Inflammatory macrophage treated with lipopolysaccharide for 4 hours (primary cell): ENCODE measurements at places on chromosomes 3 and 15.
A peak's percentile ranks its signal among the peaks of the same experiment; 100 is the strongest.

DNA sequence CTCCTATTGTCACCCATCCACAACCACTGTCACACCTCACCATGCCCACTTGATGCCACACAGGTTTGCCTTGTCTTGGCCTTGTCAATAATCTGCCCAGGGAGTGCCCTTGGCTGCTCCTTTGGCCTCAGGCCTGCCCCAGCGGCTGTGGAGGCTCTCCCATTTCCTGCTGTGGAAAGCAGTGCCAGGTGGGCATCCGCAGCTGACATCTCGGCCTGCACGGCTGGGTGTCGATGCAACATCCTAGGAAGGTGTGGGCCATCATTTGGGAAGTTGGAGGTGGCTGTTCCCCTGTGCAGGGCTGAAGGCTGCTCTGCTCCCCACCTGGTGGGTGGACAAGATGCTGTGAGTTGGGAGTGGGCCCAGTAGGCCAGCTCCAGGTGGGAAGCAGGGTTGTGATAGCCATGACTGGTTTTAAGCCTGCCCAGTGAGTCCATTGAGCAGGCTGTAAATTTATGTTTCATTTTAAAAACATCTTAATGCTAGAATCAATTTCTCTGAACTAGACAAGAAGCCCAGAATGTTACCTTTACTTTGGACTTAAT, 12.5 kb downstream of the DNAH1 start:
- no peak for DNase-seq

- no peak for DNase-seq
Observed at GRCh38 chr3:159787178-159787574, 201.5 kb upstream of the IL12A start.

GRCh38 chr15:88954431-88955277, 41.5 kb upstream of the MFGE8 start:
- DNase-seq: no peak

GRCh38 chr15:79680720-79681119, 216.1 kb downstream of the MTHFS start:
- no peak for DNase-seq

DNA sequence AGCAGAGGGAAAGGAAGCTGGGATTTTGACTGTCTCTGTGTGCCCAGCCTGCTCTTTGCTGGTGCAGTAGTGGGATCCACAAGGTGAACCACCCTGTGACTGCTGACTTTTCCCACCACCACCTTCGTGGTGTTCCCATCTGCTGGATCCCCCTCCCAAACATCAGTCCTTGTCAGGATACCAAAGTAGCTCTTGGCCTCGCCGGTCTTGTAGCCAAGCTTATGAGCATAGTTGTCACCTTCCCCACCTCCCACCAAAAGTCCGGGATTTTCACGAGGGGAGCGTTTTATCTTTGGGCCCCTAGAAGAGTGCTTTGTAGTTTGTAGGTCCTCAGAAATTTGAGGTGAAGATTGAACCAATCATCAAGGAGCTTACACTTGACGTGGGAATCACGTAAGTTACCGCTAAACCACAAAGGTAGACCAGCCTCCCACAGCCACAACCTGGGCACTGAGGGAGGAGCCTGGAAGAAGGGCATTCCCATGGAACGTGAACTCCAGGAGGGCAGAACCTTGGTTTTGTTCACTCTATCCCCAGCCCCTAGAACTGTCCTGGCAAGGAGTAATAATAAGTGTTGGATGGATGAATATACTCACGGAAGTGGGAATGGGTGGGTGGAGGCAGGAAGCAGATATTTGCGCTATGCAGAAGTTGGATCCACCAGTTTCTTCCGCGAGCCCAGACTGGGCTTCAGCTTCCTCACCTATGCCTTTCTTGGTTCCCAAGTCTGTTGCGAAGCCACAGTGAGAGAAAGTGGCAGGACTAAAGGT, 814 bp upstream of the TEX264 start:
- DNase-seq: peak; percentile 49
